ENCODE measurements at places on chromosomes 1 and 21.

- DNase-seq, result no peak
Measured at GRCh38 chr1:183197762-183198161, 11.7 kb downstream of the LAMC2 start.

DNA sequence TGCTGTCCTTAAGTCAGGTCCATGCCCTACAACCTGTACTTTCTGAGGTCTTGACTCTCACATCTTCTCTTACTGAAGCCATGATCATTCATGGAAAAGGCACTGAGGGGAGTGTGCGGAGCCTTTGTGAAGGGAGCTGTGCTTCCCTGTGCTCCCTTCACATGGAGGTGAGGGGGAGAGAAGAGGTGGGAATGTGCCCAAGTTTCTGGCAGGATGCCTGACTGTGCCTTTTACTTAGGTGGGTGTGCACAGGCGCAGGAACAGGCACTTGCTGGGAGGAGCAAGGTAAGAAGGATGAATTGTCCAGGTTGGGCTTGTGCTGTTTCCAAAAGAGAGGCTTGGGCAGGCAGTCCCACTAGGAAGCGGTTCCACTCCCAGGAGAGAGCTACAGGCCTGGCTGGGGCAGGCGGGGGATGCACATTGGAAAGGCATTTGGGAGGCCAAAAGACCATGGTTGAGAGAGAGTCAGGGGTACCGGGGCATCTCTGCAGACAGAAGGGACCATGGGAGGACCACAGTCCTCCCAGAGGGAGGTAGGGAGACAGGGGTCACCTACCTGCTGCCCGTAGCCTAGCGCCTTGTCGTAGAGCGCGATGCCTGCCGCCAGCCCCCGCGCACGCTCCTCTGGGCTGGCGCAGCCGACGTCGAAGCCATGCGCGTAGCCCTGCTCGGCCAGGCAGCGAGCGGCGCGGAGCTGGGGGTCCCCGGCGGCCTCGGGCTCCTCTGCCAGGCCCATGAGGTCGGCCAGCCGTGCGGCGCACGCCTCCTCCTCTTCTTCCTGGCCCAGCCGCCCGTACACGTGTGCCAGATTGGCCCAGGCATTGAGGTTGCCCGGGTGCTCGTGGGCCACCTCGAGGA, 853 bp downstream of the TTC22 start:
- DNase-seq, result no peak

- no peak for DNase-seq
Measured at GRCh38 chr1:19564366-19564765, 79.0 kb upstream of the CAPZB start.

DNA sequence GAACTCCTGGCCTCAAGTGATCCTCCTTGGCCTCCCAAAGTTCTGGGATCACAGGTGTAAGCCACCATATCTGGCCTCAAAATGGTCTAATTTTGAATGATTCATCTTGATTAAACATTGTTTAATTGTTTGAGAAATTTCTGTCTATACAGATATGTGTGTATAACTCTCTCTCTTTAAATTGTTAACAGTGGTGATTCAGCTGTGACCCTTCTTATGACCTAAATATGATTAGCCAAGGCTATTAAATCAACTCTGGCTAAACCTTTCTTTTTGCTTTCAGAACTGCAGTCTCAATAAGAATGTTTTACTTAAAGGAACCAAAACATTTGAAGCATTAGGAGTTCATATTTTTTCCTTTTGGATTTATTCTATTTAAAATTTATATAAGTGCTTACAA, 19.2 kb upstream of the B3GALT5 start:
- no peak for DNase-seq

- no peak for DNase-seq
Measured at GRCh38 chr21:34989337-34990151, 59.6 kb downstream of the RUNX1 start.

DNA sequence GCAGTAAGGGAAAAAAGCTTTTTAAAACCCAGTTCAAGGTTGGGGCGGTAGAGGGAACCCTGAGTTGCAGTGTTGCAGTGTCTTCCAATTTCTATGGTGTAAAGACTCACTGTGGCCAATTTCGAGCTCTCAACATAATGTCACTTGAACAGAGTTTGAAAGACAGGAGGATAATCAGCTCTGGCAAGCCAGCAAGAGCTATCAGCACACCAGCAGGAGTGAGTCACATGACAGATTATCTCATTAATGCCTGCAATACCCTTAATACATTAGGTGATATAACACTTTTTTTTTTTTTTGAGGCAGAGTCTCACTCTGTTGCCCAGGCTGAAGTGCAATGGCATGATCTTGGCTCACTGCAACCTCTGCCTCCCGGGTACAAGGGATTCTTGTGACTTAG, 22.8 kb downstream of the SLC9C2 start:
- no peak for DNase-seq

DNA sequence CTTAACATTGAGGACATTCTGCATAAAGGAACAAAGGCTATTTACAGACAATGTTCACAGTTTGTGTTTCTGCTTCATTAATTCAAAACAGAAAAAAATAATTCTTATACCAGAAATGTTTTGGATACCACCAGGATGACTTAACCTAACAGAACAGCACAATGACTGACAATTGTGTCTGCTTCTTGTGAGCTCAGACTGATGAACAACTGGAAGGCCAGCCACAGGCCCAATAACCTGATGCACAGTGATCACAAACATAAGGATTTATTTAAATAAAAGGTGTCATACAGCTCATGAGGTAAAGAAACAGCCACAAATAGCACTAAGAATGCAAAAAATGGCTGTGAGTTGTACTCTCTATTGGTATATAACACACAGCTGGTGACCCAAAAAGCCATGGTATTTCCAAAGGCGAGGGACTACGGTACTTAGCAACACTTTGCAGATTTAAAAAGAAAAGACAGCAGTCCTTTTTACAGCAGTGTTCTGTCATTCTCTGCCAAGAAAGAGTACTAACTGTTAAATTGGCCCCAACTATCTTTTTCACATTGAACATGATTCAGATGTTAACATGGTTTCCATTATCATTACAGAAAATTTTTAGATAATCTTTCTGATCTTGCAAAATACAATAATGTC, 32.1 kb upstream of the DDAH1 start:
- no peak for DNase-seq

GRCh38 chr1:16082283-16083038, 9.0 kb upstream of the FAM131C start:
- DNase-seq, result peak; percentile 52

DNA sequence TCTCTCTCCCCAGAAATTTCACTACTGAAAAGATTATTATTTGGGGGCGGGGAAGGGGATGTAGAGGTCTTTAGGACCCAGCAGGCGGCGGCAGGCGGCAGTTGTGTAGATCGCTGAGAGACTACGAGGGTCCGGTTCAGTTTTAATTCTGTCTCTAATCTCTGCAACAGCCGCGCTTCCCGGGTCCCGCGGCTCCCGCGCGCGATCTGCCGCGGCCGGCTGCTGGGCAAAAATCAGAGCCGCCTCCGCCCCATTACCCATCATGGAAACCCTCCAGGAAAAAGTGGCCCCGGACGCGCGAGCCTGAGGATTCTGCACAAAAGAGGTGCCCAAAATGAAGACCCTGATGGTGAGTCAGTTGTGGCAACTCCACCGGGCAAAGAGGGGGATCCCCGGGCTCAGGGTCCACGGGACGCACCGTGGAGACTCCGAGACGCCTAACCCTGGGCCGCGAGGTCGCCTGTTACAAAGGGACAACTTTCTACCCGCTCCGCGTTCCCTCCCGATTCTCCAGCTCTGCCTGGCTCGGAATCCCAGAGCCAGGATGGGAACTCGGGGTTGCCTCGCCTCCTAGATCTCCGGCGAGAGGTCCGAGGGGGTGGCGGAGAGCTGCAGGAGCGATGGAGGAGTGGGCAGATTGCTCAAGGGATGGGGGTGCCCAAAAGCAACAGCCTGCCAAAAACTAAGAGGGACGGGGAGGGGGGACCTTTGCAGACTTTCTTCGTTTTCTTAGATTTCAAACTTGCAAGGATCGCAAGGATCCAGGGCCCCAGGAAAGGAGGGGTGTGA, at the start of gene ST6GALNAC5:
Gene ST6GALNAC5, plus strand, starts transcription at position 139 of the 789 bp plus-strand sequence.
- no peak for DNase-seq

GRCh38 chr1:16367258-16367967, 371 bp downstream of the SZRD1 start:
- peak; percentile 80 for DNase-seq

- no peak for DNase-seq
Measured at GRCh38 chr1:109385417-109385816, 12.3 kb downstream of the SORT1 start.

- DNase-seq, result no peak
Measured at GRCh38 chr1:231776757-231777062, 150.1 kb downstream of the DISC1 start.

DNA sequence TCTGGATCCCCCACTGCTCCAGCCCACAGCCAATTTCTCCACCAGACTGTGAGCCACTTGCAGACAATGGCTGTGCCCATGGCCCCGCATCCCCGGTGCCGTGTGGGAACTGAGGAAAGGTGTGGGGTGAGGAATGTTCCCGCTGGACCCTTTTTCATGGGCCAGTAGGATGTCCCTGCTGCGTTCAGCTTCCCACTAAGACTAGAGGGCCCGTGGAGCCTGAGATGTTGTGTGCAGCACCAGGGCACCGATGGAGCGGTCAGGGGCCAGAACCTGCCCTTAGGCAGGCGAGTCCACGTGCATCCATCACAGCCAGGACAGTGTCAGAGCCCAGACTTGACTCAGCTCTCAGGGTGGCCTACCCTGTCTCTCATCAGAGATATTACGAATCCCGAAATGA, 105.7 kb upstream of the COL6A1 start:
- no peak for DNase-seq

DNA sequence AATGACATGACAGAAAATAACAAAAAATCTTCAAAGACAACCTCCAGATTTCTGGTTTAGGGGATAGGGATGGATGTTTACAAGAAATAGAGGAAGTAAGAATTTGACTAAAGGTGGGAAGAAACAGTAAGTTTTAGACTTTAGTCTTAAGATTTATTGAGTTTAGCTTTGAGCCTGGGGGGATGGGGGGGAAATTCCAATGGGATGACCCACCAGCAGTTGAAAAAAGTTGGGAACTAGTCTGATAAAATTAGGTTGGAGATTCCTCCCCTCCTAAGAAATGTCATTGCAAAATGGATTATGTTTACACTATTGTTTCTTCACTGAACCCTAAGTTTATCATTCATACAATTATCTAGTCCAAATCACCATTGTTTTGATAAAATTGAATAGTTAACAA, 28.4 kb downstream of the WDR26 start:
- no peak for DNase-seq

DNA sequence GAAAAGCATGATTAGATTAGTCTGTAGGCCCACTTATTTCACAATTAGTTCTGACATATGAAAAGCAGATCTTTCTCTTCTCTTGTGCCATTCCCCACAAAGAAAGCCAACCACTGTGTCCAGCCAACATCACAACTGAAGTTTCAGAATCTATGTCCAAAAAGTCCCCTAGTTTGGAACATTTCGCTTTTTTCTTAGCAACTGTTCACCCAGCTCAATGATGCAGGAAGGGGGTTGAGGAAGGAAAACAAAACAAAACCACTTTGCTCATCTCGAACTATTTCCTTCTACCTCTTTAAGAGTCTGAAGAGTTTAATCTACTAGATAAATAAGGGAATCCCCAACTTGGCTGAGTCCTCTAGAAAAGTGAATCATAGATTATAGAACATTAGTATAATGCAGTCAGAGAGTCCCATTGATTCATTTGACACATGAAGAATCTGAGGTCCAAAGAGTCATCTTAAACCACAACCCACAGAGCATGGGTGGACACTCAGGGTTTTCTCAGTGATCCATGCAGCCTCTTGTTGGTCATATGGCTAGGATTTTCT, 159.3 kb upstream of the SGIP1 start:
- no peak for DNase-seq

DNA sequence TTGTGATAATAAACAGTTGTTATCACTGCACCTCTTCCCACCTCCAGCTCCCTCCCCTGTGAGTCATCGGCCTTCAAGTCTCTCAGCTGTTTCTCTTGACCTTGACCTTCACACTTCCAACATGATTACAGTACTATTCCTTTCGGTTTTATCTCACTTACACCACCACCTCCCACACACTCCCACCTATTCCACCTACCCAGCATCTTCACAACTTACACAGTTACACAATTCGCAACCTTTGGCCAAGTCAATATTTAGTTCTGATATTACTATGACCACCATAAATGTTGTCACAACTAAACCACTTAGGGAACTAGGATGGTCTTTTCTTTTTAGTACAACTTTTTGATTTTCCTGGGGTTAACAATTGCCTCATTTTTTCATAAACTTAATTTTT, 60.2 kb downstream of the RIPK4 start:
- DNase-seq, result no peak

GRCh38 chr1:231020816-231021215, 19.2 kb downstream of the FAM89A start:
- no peak for DNase-seq

DNA sequence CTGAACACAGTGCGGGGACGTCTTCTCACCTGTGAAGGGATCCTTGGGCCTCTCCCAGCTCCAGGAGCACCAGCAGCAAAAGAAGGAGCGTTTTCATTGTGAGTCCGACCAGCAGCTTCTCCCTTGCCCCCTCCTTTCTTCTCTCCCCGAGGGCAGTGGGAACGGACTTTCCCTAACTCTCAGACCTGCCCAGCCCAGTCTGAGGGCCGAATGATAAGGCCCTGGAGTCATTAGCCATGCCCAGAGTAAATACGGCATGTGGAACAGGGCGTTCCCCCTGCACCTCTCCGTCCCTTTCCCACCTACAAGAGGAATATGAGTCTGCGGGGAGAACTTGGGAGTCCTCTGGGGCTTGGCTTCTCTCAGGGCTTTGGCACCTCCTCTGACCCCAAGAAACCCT, at the start of gene CTSE:
Gene CTSE, minus strand, starts transcription at position 201 of the 400 bp plus-strand sequence. Its CDS starts 104 bp downstream, at position 97.
- DNase-seq, result no peak

DNA sequence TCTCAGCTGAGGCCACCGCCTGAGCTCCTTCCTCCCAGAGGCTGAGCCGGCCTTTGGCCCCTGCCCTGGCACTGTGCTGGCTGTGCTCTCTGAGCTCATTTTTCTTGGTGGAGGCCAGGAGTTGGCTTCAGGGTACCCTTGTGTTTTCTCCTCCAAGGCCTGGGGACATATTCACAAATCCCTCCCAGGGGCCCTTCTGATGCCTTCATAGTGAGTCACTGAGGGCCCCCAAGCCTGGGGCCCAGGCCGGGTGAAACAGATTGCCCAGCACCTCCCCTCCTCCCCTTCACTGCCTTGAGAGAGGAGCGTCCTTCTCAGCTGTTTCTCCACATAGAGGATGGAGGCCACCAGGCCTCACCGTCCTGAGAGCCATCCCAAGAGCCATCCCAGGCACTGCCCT, 105.8 kb downstream of the SIK1 start:
- no peak for DNase-seq

DNA sequence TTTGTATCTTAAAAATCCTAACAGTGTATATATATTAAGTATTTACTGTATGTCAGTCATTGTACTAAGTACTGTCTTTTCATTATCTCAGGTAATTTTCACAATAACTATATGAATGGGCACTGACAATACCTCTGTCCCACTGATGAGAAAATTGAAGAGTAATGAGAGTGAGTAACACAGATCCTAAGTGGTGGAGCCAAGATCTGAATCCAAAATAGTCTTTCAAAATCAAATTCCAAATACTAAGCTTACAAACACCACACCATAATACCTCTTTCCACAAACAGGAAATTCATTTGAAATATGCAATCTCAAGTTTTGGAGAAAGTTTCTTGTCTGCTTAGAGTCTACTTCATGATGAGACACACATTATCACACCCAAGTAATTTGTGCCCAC, 105.9 kb upstream of the EDEM3 start:
- no peak for DNase-seq

Data from GDM1 (cell line).